Panc1 (cell line): ENCODE measurements at places on chromosomes 1 and 21. TPM values are rescaled to one million over a fixed set of nuclear protein-coding genes. Genes with fewer than 3 reads are reported as not detected.

DNA sequence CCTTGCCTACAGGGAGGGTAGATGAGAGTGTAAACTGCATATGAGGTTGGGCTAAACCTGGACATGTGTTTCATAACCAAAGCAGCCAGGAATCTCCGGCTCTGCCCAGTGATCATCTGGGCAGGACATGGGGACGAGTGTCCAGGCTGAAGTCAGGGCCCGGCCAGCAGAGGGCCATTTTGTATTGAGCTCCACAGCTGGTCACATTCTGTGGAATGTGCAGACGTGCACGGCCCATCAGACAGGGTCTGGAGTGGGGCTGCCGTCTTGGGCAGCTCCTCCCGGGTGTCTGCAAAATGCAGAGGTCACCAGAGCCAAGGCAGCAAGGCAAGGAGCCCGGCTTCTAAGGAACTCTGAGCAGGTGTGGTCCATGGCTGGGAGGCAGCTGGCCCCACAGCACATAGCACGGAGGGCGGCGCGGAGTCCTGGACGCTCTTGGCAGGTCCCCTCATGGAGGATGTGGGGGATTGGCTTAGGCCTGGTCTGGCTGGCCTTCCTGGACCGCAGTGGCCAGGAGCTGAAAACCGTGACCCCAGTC, 6.2 kb downstream of the LRRC3 start:
- no peak for DNase-seq

DNA sequence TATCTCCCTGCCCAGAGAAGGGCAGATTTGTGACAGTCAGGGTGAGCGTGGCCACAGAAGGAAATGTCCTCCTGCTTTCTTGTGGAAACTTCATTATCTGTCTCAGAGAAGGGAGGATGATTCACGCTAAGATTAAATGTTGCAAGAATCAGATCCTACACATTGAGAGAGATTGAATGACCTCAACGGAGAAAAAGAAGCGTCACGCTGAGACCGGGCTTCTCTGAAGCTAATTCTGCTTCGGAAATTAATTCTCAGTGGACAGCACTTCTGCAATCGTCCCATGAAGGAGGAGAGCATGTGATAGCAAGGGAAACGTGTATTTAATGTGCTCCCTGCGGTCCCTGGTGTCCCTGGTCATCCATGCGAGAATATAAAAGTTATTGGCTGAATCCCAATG, 19.8 kb upstream of the C1orf21 start:
- no peak for DNase-seq

DNA sequence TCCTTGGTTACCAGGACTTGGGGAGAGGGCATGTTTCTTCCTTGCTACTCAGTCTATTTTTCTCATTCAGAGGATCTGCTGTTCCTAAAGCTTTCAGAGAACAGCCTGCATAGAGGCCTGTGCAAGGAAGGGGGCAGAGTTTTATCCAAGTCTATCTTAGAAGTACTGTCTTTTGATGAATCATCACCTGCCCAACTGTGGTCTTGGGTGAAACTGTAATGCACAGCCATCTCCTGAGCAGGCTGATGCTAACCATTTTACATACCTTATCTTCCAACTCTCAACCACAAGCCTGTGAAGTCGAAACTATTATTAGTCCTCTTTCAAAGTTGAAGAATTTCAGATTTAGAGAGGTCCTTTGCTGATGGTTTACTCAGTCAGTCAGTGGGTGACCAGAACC, 368.0 kb downstream of the HHAT start:
- no peak for DNase-seq

- no peak for DNase-seq
Observed at GRCh38 chr21:15140321-15141019, 75.7 kb upstream of the NRIP1 start.

DNA sequence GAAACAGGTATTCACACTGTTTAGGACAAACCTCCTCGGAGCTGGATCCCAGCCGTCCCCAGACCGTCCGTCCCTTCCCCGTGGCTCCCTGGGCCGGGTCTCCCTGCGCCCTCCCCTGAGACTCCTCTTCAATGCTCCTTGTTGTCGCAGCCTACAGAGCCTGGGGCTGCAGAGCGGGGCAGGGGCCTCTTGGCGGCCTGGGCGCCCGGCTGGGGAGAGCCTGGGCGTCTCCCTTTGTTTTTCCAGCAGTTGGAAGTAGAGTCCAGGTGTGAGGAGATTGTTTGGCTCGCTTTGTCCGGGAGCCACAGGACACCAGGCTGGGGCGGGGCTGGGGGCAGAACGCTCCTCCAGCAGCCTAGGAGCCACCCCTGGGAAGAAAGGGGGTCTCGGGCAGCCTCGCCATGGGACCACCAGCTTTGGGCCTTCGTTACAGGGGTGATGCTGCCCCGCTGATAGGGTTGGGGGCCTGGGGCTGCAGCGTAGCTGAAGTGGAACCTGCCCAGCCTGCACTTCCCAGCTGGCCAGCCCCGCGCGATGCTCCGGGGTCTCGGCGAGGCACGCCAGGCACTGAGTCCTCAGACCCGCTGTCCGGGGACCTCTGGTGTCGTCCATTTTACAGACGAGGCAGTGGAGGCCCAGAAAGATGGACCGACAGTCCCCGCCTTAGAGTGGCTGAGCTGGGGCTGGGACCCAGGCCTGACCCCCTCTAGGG, 66.9 kb downstream of the PRDM16 start:
- DNase-seq: no peak

GRCh38 chr1:232029315-232029714, 402.7 kb downstream of the DISC1 start:
- no peak for DNase-seq

GRCh38 chr1:154816937-154817336, 53.1 kb downstream of the KCNN3 start:
- DNase-seq: no peak

- DNase-seq: no peak
Observed at GRCh38 chr1:67175530-67176087, 9.4 kb downstream of the IL23R start.

DNA sequence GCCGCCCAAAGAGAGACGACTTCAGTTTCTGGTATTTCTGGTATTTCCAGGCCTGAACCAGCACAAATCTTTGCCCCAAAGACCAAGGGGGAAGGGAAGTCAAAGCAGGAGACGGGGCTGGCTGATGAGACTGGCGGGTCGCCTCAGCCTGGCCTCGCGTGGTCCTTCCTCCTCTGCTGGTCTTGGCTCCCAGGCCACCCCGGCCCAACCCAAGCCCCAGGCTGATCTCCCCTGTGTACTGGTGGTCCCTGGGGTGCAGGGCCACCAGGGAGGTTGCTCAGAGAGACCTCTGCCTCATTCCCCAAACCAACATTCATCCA, 19.9 kb downstream of the WNT4 start:
- DNase-seq: no peak

- no peak for DNase-seq
Observed at GRCh38 chr1:31900790-31901189, 37.4 kb downstream of the PTP4A2 start.

The BATF3 gene
- total RNA-seq: 2.4 TPM

The PCSK9 gene
- total RNA-seq: 0.26 TPM

The PCAT6 gene
- 2.2 TPM for total RNA-seq

The SAMD11 gene
- total RNA-seq: 51.8 TPM

The COA7 gene
- 44.9 TPM for total RNA-seq
